ENCODE measurements at places on chromosomes 4 and X.

GRCh38 chr4:64130907-64131306, 278.3 kb downstream of the TECRL start:
- no peak for DNase-seq

- DNase-seq = no peak
These were observed 56.3 kb upstream of the NAP1L5 start for GRCh38 chr4:88753658-88754571.

- DNase-seq = peak; percentile 70
These were observed 8.0 kb downstream of the TBC1D14 start for GRCh38 chr4:6917461-6918271.

DNA sequence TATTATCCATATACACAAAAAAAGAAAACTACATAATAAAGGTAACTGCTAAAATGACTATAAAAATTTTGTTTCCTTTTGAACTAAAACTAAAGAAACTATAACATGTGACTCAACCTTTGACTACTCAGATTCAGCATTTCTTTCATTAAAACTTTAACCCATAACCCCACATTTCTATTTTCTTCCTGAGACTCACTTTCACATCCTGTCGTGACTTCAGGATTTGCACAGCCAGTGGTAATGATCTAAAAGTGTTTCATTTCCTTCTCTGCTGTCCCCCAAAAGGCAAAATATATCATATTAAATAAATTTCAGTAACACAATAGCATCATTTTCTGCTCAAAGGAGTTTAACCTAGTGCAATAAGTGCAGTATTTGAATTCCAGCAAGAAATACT, 1022.4 kb upstream of the DIAPH2 start:
- DNase-seq = peak; percentile 24

- DNase-seq = no peak
These were observed 45.6 kb downstream of the RFC1 start for GRCh38 chr4:39320381-39321115.

DNA sequence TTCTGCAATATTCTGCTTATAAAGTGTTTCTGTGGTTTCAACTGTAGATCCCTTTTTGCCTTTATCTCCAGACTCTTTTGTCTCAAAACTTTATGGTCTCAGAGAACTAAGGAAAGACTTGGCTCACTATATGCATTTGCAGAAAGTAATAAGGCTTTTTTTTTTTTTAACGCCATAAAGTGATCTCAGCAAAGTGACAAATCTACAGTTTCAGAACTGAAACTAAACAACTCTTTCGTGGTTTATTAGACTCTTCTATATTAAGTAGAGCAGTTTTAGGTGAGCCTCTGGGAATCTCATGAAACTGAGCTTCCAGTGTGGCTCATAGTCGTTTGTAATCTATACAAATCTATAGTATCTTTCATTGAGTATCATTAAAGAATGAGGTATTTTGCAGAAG, 15.3 kb downstream of the ATP7A start:
- no peak for DNase-seq

GRCh38 chr4:159178151-159178546, 75.3 kb downstream of the RAPGEF2 start:
- DNase-seq = peak; percentile 83

DNA sequence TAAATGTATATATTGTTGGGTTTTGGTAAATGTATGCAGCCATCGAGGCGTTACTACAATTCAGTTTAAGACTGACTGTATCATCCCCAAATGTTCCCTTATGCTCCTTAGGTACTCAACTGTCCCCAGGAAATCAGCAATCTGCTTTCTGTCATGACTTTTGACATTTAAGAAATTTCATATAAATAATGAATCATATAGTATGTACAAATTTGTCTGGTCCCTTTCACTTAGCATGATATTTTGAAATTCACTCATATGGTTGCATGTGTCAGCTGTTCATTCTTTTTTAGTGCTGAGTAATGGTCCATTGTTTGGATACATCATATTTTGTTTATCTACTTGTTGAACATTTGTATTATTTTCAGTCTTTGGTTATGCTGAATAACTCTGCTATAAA, 218.8 kb downstream of the C4orf33 start:
- no peak for DNase-seq

DNA sequence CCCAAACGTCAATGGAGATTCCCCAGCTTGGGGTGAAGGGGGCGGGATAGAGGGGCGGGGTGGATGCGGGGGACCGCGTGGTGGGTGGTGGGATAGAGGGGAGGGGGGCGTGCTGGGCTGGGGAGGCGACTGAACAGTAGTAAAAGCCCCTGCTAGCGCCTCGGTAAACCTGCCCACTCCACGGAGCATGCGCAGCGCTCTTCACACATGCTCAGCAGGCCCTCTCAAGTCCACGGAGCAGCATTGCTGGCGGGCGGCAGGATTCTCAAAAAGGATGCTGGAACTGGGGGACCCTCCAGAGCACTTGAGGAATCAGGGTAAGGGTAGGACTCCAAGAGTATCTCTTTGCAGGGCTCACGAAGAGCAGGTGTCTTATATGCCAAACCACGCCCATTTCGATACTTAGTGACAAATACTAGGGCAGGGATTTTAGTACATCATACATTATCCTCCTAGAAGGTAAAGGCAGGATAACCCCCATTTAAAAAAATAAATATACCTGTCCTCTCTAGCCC, 378 bp upstream of the RPS6KA6 start:
- no peak for DNase-seq

DNA sequence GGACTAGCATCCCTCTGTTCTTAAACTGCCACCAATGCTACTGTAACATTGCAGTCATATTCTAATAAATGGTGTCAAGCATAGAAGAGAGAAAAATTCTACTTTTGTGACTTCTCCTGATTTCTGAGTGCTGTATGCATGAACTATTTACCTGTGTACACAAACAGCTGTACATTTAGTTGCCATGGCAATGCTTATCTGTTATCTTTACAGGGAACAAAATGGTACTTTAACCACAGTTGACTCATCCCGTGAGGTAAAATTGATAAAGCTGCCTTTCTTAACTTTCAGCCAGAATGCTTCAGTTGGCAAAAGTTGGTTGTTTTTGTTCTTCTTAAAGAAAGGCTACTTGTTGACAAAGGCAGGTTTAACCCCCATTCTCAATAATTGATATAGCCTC, 587.5 kb upstream of the MAGEB2 start:
- no peak for DNase-seq

- DNase-seq = no peak
These were observed 20.2 kb downstream of the PIGG start for GRCh38 chr4:519203-519651.

DNA sequence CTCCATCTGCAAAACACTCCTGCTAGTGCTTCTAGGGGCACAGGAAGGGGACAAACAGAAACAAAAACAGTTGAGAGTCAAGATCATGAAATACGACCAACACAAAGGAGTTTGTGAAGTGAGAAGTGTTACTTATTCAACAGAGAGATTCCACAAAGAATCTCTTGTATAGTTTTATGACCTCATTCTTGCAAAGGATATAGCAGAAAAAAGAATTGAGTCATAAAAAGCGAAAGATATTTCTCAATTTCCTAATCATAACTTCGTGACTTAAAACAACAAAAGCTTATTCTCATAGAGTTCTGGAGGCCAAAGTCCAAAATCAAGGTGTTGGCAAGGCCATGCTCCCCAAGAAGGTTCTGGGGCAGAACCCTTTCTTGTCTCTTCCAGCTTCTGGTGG, 40.7 kb downstream of the TIGD4 start:
- no peak for DNase-seq

- no peak for DNase-seq
These were observed 24.3 kb downstream of the PDE5A start for GRCh38 chr4:119604266-119604665.

GRCh38 chrX:69195192-69195591, 29.9 kb upstream of the PJA1 start:
- DNase-seq = no peak

DNA sequence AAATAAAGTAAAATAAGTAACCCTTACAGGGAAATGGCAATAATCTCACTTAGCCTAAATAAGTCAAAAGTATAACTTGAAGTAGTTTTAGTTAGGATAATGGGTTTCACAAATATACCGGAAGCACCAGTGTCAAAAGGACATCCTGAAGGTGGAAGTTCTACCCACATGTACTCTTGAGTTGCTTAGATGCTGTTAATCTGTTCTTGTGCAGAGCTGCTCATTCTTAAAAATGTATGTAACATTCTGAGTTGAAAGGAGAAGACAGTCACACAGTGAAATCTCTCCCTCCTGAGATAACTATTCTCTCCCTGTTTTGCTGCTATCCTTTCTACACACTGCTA, 11.2 kb upstream of the CCNG2 start:
- peak; percentile 54 for DNase-seq

- peak; percentile 25 for DNase-seq
These were observed 99.3 kb downstream of the IRF2 start for GRCh38 chr4:184375027-184375426.

DNA sequence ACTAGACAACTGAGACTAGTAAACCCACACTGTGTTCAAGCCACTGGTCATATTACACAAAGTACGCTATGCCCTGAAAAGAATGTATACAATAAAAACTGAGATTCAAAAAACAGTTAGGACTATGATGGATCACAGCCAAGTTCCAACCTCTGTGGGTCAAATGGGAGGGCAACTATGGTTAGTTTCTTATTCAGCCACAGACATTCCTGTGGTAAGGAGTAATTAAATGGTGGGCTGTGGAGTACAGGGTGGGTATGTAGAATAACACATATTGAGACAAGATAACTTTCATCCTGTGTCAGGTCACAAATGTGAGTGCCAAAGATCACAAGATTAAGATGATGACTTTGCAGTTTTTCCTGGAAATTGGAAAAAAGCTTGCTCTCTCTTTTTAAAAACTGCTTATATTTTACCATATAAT, 167.2 kb downstream of the NPNT start:
- DNase-seq = no peak

GRCh38 chrX:97374266-97374665, 490.6 kb downstream of the RPA4 start:
- peak; percentile 2 for DNase-seq

- no peak for DNase-seq
These were observed 355.4 kb upstream of the NDST3 start for GRCh38 chr4:117678861-117679260.

- no peak for DNase-seq
These were observed 715.6 kb upstream of the AADAT start for GRCh38 chr4:170805352-170805751.

GRCh38 chrX:150212672-150213480, 150.2 kb upstream of the MAMLD1 start:
- no peak for DNase-seq

- DNase-seq = no peak
These were observed 1986.1 kb downstream of the ARAP2 start for GRCh38 chr4:34258176-34258575.

GRCh38 chrX:109709129-109709631, 23.9 kb downstream of the ACSL4 start:
- peak; percentile 81 for DNase-seq

DNA sequence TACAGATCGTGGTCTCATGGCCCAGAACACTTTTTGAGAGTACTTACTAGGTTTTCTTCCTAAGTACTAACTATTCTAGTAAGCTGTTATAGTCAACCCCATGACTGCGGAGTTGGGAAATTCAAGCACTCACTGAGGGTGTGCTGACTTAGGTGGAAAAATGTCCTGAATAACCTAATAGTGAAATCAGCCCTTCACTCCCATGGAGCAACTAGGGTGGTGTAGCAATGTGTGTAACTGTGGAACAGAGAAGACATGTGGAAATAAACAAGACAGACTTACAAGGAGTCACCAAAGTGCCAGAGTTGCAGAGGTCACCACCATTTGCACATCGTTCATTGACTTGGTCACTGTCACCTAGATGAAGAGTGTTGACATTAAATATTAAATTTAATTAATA, 12.1 kb upstream of the VSIG4 start:
- DNase-seq = no peak

GRCh38 chr4:84971319-84971932, 4.9 kb upstream of the WDFY3 start:
- peak; percentile 64 for DNase-seq

DNA sequence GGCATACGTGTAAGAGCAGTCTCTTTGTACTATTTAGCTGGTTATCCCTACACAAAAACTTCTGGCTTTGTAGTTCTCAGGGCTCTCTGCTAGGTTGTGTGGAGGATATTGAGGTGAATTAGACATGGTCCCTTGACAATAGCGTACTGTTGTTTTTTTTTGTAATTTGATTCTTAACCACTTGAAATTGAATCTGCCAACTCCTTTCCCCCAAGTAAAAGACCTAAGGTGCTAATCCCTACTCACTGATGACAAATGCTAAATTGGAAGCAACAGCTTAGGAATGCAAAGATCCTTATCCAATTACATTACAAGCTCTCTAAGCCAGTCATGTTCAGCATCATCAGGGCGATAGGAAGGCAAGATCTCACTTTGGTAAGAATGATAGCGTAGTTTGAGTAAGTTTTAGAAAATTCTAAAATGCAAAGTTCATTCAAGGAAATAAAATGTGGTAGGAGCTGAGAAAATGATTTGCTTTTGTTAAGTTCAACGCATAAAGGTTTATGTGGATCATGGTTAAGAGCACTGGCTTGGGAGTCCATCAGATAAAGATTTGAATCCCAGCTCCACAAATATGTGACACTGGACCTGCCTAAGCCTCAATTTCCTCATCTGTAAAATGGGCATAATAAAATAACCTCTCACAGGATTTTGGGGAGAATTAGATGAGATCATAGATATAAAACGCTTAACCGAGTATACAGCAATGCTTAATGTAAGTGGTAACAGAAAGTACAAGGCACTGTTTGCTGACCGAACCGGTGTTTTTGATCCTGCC, 39.3 kb downstream of the DOCK11 start:
- no peak for DNase-seq

GRCh38 chrX:108091878-108092291, 307 bp downstream of the ATG4A start:
- DNase-seq = no peak

GRCh38 chr4:154304679-154305078, 186.9 kb downstream of the DCHS2 start:
- no peak for DNase-seq

DNA sequence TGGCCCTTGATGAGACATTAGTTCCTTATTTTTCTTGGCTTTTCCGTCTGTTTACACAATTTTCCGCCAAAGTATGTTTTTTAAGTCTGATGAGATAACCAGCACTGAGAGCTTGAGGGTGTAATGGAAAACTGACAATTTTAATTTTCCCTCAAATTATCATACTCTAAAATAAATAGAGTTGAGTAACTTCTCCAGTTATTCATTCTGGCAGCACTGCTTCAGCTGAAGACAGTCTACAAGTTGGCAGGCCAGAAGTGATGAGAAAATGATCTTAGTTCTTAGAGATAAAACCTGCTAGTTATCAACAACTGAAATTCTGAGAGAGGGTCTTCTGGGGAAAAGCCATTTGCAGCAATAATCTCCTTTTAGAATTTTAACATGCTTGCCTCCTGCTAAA, 241.6 kb upstream of the TET2 start:
- no peak for DNase-seq

- no peak for DNase-seq
These were observed 312.5 kb upstream of the HS3ST1 start for GRCh38 chr4:11741190-11741652.

DNA sequence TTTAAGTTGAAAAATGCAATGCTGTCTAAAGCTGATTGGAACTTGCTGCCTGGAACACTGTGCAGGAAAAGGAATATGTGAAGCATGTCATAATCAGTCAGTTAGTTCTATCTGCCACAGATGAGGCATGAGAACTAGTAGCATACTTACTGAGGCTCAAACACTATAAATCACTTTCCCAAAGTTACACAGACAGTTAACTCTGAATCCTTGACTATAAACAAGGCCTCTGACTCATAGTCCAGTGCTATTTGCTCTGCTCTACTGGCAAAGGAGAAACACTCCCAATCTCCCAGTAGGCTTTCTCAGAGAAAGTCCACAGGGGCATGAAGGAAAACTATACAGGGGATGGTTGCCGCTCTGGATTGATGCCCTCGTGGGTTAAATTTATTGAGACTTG, 2078.4 kb upstream of the TENM3 start:
- DNase-seq = peak; percentile 27

All from MV-4-11 (cell line).